Muscle of arm (tissue), 14 donors: ENCODE measurements at places on chromosomes 6 and 20. TPM values are rescaled to one million over a fixed set of nuclear protein-coding genes. Genes with fewer than 3 reads are reported as not detected.
A peak's percentile ranks its signal among the peaks of the same experiment; 100 is the strongest.

GRCh38 chr6:64815718-64816117, 891.3 kb downstream of the EYS start:
- no peak for DNase-seq

The CAPN11 gene
- 0.38 TPM for polyA plus RNA-seq

DNA sequence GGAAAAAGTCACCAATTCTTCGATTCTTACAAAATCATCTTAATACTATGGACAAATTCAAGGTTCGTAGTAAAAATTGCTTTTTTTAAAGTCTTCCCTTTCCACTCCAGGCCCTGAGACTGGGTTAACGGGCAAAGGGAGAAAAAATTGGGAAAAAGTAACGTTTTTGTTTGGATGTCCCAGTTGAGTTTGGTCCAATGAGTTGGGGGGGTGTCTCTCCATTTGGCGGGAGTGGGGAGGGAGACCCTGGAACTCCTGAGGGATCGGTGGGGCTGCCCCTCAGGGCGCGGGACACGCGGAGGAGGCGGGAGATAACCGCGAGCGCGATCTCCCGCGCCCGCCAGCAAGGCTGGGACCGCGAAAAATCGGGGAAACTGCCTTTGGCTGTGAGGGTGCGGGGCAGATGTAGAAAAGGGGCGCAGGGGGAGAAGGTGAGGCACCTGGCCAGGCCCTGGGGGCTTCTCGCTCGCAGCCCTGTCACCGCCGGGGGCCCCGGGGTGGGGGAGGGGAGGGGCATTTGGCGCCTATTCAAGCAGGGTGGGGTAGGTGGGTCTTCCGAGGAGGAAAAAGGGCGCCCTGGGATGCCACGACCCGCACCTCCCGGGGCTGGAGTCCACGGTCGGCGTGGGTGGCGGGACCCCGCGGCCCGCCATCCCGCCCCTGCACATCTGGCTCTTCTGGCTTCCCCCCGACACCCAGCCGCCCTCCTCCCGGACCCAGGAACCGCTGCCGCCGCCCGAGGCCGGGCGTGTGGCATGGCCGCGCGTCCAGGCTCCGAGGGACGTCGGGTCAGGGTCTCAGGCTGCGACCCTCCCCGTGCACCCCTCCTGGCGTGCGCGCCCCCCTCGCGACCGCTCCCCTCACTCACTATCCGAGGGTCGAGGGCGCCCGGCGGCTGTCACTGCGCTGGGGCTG, 595 bp downstream of the FBXO5 start:
- DNase-seq = no peak

The RRAGD gene
- polyA plus RNA-seq = 104 TPM

DNA sequence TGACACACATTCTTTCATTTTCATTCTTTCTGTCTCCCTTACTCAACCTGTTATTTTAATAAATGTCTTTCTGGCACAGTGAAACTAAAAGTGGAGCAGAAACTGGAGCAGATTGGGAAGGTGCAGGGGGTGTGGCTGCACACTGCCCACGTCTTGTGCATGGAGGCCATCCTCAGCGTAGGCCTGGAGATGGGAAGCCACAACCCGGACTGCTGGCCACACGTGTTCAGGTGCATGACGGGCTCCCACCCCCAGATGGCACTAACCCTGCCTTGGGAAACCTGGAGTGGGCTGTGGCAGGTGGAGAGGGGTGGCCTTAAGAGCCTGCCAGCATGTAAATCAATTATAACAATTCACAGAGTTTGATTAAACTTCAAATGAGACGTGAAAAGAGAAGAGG, 71.4 kb upstream of the PBOV1 start:
- no peak for DNase-seq

The DOK5 gene
- polyA plus RNA-seq = 16.4 TPM

DNA sequence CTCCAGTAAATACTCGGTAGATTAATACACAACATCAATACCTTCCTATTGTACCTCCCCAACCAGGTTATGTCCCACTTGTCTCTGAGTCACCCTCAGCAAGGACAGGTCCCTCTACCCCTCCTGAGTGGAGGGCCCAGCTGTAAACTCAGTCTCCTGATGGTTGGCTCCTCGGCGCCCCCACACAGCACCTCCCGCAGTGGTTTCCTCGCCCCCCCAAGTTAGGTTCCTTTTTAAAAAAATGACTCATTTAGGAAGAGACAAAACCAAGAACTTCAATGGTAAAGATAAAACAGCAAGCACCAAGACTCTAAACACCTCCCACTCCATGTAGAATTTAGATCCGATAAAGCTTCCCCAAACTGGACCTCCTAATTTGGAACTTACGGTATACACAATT, 83.5 kb downstream of the TRERF1 start:
- DNase-seq = no peak

The HLA-A gene
- polyA plus RNA-seq = 106 TPM

GRCh38 chr6:155313602-155314091, 637 bp downstream of the TFB1M start:
- DNase-seq = no peak

GRCh38 chr6:89660981-89661380, 22.4 kb upstream of the LYRM2 start:
- DNase-seq = no peak

DNA sequence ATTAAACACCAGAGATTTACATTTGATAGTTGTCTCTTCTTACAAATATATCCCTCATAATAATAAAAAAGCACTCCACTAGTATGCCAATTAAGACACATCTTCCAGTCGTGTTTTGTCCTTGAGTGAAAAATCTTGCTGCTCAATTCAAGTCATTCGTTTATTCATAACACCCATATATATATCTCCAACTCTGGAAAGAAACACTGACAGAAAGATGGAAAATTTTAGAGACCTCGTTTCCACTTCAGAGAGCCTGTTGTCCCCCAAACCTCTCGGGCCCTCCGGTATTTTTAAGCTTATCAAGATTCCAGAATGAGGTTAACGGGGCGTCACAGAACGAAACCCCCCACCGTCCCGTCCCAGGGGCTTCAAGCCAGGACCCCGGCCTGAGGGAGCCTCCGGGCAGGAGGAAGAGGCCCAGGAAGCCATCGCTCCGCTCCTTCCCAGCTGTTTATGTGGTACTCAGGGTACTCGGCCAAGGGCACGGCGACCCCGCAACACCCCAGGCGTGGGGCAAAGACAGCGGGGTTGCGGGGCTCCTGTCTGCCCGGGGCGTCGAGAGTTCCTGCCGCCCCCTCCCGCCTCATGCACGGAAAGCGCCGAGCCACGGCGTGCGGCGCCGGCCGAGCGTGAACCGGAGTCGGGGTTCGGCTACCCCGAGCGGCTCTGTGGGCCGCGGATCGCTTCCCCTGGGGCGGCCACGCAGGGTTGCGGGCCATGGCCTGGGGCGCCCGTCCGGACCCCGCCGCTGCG, 623 bp upstream of the SNX9 start:
- peak; percentile 56 for DNase-seq

- no peak for DNase-seq
These were observed 41.3 kb upstream of the HFE start for GRCh38 chr6:26045928-26046368.

The EPPIN gene
- not detected for polyA plus RNA-seq

The PLEKHG1 gene
- 17.7 TPM for polyA plus RNA-seq

The MEP1A gene
- polyA plus RNA-seq = not detected

GRCh38 chr6:134663800-134664535, 285.9 kb downstream of the ALDH8A1 start:
- DNase-seq = no peak

The KIF25 gene
- polyA plus RNA-seq = 1.1 TPM

The HLA-DQB1 gene
- polyA plus RNA-seq = 2.8 TPM

DNA sequence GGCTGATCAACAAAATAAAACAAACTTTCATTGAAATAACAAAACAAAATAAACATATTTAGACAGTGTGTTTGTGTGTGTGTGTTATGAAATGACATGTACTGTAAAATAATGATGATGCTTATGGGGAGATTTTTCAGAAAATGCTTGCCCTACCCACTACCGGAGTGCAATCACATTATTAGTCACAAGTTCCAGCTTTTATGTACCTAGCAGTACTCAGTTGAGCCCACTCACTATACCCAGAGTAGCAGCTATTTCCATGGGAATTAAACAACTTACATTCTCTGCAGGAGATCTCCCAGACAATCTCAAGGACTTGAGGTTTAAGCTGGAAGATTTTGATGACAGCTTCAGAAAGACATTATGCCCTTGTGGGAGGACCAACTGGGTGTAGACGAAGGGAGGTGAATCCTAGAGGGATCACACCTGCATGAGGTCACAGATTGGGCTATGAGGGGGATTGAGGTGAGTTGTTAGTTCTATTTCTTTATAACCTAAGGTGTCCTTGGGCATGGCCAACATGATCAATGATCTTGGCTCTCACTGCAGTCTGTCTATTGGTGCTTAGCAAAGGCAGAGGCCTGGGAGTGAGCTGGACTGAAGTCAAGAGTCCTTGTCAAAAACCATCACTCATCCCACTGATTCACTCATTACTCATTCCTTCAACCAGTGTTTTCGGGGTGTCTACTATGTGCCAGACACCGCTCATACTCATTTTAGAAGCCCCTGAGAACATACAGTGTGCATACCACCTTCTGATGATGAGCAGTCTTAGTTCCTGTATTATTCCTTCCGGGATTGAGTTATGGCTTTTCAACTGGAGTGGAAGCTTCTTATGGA, 6.7 kb upstream of the CLIC5 start:
- DNase-seq = no peak

DNA sequence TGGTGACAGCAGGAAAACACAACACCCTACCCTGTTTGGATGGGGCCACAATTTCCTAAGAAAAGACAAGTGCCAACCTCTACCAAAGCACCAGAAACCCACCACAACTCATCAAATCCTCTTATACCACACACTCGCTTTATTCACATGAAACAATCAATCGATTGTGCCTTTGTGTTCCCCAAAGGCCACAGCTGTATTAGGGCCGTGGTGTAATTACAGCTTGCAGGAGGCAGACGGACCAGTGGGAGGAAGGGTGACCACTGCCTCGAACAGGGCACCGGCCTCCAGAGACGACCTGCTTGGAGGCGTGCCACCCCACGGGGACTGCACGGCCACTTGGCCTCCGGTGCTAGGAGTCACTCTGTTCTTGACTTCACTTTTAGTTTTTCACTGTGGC, 264.1 kb downstream of the FOXC1 start:
- DNase-seq = no peak

GRCh38 chr6:154650351-154650750, 82.9 kb upstream of the SCAF8 start:
- DNase-seq = no peak

DNA sequence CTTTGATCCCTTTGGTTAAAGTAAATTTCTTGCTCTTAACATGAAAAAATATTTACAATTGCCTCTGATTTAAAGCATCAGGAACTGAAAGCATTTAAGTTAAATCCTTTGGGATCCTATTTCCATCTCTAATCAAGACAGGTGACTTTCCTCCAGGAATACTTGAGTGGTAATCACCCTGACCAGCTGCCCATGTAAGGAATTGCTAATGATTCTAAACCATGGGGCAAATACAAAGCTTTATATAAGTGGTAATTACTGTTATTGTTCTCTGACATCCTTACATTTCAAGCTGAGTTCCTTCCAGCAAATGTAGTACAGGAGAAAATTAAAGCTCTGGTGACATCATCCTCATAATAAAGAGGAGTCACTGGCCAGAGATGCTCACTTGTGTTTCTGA, 100.6 kb downstream of the CRYBG1 start:
- no peak for DNase-seq

DNA sequence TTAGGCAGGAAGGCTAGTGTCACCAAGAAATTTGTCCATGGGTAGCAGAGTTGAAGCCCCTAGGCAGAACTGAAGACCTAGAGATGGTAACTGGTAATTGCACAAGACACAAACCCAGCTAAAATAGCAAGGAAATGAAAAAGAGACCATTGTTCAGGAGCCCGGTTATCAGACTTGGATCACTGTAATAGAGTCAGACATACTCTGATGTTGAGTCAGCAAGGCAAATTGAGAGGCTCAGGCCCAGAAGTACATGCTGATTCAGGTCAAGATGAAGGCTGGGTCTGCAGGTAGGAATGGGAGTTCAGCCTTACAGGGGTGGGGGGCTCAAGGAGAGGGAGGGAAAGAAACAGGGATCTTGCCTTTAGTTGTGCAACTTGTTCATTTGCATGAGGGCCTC, 6.5 kb upstream of the TMEM242 start:
- no peak for DNase-seq

GRCh38 chr6:40477246-40478126, 109.7 kb downstream of the LRFN2 start:
- no peak for DNase-seq

- DNase-seq = no peak
These were observed 65.5 kb upstream of the FYN start for GRCh38 chr6:111938710-111939109.

DNA sequence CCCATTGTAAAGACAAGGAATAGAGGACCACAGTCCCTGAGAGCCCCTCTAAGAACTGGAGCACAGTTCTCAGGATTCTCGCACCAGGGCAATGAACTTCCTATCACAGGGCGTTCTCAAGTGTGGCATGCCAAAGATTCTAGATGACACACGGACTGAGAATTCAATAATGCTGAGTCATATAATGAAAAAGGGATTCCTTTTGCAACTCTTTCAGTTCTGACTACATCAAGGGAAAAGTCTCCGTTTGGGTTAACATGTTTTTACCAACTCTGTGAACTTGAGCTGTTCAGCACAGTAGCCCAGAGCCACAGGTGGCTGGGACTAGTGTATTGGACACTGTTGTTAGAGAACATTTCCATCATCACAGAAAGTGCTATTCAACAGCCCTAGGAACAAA, 3.4 kb downstream of the MED20 start:
- DNase-seq = no peak

- no peak for DNase-seq
These were observed 5.6 kb downstream of the TOP1 start for GRCh38 chr20:41034239-41034638.

- DNase-seq = no peak
These were observed 10.3 kb upstream of the RAD21L1 start for GRCh38 chr20:1215386-1216170.

- DNase-seq = peak; percentile 61
These were observed at the start of gene GMEB2 for GRCh38 chr20:63626424-63627128. TSS of gene GMEB2 (minus strand) at chr20:63627101. CDS start at chr20:63619397, 7,704 bp downstream.

The BPIFB4 gene
- polyA plus RNA-seq = not detected

DNA sequence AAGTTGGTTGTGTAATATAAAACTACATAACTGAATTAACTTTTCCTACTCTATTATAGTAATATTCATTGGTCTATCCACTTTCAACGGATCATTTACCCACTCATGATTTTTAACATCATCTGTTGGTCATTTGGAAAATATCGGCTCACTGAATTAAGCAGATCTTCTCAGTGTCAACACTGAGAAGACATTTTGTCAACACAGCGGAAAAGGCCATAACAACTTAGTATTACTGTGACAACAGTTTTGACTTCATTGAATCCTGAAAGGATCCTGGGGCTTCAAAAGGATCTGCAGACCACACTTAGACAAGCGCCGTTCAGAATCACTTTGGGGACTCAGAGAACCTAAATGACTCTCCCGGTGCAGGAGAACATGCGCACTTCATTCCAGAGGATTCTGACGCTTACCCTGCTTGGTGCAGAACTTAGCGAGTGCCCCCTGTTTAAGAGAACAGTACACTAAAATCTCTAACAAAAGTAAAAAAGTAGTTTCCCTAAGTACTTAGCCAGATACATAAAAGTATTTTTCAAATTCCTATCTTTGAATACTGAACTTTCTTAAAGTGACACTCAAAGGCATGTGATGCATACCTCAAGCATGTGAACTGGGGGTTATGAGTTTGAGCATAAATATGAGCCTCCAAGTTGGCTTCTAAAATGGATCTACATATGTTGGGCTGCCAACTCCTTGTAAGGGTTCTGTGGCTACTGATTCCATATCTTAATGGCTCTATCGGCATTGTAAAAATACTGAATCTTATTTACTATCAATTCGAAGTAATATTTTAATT, 4.0 kb downstream of the ZBTB2 start:
- no peak for DNase-seq

- no peak for DNase-seq
These were observed 91.6 kb downstream of the PSMG4 start for GRCh38 chr6:3350252-3350796.

GRCh38 chr6:18395856-18396197, 8.7 kb downstream of the RNF144B start:
- DNase-seq = no peak
